Placental epithelial cell (primary cell): ENCODE measurements at places on chromosomes 5 and 9. TPM values are rescaled to one million over a fixed set of nuclear protein-coding genes. Genes with fewer than 3 reads are reported as not detected.

Gene PLCXD3
- under 0.01 and 0.11 TPM in 2 replicates for total RNA-seq

Gene CTNNAL1
- total RNA-seq: 36.9 TPM in 2 replicates

Gene EIF4E1B
- total RNA-seq: not detected in 2 replicates

Gene DDX4
- total RNA-seq: not detected in 2 replicates

Gene NIM1K
- total RNA-seq: under 0.01 and 0.33 TPM in 2 replicates

Gene ETF1
- total RNA-seq: 51.4 and 94.9 TPM in 2 replicates

Gene SKP2
- 45.9 and 128 TPM in 2 replicates for total RNA-seq

Gene ANKRA2
- total RNA-seq: 18.7 and 23.6 TPM in 2 replicates

Gene PDE6A
- 0.11 TPM in 1 of 2 replicates, not detected in the other for total RNA-seq

Gene SPACA9
- total RNA-seq: 1.4 and 5.5 TPM in 2 replicates
